ENCODE measurements at places on chromosomes 3 and 15. TPM values are rescaled to one million over a fixed set of nuclear protein-coding genes. Genes with fewer than 3 reads are reported as not detected.
A peak's percentile ranks its signal among the peaks of the same experiment; 100 is the strongest.

The BNC1 gene
- 39.6 TPM for total RNA-seq

The PTX3 gene
- total RNA-seq: 0.16 TPM

The BFSP2 gene
- total RNA-seq: not detected

The CCDC80 gene
- total RNA-seq: 13.2 TPM

The ST3GAL6 gene
- total RNA-seq: 1.1 TPM

The LRRFIP2 gene
- 67.3 TPM for total RNA-seq

The SKOR1 gene
- 0.08 TPM for total RNA-seq

DNA sequence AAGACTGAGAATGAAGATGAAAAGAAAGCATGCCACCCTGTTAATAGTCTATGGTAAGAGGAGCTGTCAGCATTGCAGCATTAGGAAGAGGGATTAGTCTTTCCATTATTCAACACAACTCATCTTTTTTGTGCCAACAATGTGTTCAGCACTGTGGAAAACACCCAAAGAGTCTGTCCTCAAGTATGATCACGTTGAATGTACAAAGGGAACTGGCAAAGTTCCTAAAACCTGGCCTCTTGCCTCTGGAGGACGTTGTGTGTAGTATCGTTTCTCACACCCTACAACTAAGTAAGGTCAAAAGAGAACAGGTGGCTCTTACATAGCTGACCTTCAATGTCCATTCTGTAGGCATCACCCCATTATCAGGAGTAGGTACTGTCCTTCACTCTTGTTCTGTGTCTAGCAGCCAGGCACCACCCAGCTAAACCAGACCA, 147.9 kb upstream of the THBS1 start:
- ATAC-seq: peak; percentile 63

GRCh38 chr3:64595253-64595694, 92.5 kb downstream of the ADAMTS9 start:
- peak; percentile 44 for ATAC-seq

- ATAC-seq: no peak
Measured at GRCh38 chr3:124881976-124882697, 5.0 kb downstream of the ITGB5 start.

DNA sequence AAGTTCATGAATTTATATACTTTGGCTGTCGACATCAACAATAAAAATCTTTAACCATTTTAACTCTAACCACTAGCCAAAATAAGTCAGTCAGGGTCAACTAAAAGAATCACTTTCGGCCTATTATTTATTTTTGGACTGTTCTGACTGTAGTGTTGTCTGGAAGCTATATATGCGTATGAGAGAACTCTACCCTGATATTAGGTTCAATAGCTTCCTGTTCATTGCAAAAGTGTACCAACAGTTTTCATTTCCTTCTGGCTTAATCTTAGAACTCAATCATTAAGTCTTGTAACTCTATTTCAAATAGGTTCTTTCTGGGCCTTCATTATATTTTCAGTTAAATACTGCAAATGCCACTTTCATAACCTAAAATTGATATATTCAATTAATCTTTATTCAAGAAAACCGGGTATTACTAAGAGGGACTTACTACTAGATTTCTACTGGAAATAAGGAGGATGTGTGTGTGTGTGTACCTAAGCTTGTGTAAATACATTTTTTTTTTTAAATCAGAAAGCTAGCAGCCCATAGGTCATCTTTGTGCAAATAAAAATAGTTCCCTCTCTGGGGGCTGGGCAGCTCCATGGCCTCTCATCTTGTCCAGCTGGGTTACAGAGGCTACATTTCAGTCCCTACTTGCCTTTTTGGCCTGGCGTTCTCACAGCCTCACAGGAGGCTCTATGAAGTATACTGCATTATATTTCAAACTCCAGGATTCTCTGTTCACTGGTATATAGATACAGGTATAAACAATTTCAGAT, 5.8 kb downstream of the SERPINI2 start:
- no peak for ATAC-seq

GRCh38 chr3:69354948-69355347, 30.9 kb downstream of the FRMD4B start:
- no peak for ATAC-seq

GRCh38 chr3:38120693-38121450, 16.1 kb downstream of the ACAA1 start:
- ATAC-seq: no peak

GRCh38 chr3:100865442-100865841, 127.8 kb downstream of the ABI3BP start:
- ATAC-seq: no peak

DNA sequence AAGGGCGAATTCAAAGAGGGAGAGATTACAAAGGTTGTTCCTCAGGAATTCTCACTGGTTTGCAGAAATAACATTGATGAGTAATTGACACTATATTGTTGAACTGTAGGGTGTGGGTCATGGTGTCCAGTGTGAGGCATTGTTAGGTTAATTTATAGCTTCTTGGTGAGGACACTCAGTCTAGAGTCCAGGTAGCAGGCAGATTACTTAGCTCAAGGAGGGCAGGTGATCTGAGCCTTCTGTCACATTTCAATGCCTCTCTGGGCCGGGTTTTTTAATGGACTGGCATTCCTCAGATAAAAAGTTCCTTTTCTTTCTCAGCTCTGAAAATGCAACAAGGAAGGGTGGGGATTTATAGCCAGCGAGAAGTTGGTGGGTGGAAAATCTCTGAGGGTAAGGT, 194.2 kb upstream of the PROK2 start:
- ATAC-seq: no peak

DNA sequence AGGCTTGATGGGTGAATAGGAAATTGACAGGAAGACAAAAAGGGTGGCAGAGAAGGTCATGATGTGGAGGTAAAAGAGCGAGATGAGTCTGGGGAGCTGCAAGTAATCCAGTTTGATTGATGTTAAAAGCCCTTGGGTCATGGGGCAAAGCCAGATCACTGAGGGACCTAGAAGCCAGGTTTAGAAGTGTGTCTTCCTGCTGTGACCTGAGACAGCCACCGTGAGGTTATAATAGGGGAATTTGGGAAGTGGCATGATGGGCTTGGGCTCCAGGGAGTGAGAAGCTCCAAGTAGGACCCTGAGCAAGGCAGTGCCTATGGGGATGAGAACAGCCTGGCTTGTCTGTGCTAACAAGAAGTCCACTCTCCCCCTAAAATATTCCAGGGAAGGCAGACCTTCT, 298.5 kb downstream of the RPLP1 start:
- ATAC-seq: no peak

- no peak for ATAC-seq
Measured at GRCh38 chr3:31244929-31245817, 287.6 kb upstream of the STT3B start.

- no peak for ATAC-seq
Measured at GRCh38 chr3:191170097-191170496, 28.9 kb upstream of the OSTN start.

Measured in esophagus mucosa (tissue), 1 donor.